ENCODE measurements at places on chromosomes 16 and 17.

DNA sequence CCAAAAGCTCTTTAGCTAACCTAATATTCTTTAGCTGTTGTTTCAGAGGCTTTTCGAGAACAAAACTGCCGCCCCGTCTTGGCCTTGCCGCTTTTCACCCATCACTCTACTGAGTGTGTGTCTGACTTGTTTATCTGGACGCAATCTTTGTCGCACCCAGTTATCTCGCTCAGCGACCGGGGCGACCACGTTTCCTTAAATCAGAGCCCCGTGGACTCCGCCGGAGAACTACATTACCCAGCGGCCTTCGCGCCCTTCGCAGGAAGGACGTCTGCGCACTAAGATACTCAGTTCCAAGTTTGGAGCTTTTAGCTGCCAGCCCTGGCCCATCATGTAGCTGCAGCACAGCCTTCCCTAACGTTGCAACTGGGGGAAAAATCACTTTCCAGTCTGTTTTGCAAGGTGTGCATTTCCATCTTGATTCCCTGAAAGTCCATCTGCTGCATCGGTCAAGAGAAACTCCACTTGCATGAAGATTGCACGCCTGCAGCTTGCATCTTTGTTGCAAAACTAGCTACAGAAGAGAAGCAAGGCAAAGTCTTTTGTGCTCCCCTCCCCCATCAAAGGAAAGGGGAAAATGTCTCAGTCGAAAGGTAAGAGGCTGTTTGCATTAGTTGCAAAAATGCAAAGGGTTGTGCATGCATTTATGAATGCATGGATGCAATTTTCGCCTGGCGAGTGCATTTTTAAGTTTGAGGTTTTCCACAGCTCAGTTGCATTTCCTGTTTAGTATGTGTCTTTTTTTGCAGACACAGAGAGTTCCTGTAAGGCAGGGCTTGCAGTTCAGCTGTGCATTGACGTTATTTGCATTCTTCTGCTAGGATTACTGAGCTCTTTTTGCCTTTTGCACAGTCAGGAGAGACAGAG, at the start of gene MAP2K6:
Gene MAP2K6, plus strand, starts transcription at position 290 of the 867 bp plus-strand sequence. Its CDS starts 288 bp downstream, at position 578.
- DNase-seq: no peak

GRCh38 chr17:82061047-82061925, 4.3 kb downstream of the DUS1L start:
- DNase-seq: no peak

DNA sequence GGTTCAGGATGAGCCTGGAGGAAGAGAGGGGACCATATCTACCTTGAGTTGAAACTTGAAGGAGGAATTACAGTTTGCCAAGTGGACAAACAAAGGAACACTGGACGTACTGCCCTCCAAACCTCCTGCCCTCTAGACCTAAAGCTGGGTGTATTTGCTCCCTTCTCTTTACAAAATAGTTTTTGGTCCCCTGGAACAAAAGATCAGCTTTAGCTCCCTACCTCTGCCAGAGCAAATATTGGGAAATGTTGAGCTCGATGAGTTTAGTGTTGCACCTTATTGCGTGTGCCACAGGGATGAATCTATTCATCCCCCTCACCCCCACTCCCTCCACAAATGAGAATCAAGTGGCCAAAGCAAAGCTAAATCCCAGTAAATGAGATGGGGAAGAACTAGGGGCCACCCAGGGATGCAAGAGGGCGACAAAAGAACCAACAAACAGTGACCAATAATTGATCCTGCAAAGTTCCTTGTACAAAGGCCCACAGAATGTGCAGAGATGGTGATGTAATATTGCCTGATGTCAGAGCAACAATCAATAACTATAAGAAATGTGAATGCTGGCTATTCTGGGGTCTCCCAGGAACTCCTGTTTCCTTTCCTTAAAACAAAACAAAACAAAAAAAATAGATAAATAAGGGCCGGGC, 17.2 kb upstream of the TAT start:
- no peak for DNase-seq

DNA sequence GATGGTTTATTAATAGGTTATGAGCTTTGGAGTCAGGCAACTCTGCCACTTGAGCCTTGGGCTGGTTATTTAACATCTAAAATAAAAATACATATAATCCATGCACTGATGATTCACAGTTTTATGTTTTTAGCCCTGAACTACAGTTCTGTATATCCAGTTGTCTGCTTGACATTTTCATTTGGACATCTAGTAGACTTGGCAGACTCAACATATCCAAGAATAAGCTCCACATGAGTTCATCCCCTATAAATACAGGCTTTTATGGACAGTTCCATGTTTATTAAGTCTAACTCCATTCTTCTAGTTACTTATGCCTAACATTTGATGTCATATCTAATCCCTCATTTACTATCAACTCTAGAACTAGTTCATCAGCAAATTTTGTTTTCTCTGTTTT, 174.2 kb downstream of the KIF2B start:
- no peak for DNase-seq

- no peak for DNase-seq
These were observed 4.7 kb downstream of the NOD2 start for GRCh38 chr16:50697881-50698767.

DNA sequence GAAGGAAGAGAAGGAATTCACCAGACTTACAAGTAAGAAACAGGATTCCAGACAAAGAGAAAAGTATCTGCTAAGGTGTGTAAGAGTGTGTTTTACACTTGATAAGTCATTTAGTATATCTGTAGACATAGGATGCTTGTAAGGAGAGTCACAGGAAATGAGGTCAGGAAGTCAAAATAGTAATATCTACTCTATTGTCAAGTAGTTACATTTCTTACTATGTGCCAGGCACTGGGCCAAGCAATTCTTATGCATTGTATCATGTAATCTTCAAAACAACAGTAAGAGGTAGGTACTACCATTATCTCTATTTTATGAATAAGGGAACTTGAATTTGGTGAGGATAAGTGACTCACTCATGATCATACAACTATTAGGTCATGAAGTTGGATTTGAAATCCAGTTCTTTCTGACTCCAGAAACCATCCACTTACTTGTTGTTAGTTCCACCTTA, 129.1 kb downstream of the SNX11 start:
- no peak for DNase-seq

DNA sequence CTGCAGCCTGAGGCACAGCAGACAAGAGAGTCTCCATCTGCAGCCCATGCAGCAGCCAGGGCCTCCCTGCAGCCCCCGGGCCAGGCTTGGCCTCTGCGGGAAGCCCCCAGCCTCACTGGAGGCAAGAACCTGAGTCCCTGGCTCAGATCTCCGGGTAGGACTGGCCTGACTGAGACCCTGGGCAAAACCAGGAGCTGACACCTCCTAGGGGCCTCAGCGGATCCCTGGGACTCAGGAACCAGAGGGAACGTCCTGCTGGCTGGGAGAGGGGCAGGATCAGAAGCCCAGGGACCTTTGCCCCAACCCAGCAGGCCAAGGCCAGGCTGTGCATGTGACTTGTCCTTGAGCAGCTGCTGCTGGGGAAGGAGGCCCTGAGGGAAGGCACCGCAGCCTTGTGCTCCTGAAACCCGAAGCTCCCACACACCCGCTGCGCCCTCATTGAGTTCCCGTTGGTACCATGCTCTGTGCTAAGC, 1.7 kb upstream of the PRSS21 start:
- no peak for DNase-seq

DNA sequence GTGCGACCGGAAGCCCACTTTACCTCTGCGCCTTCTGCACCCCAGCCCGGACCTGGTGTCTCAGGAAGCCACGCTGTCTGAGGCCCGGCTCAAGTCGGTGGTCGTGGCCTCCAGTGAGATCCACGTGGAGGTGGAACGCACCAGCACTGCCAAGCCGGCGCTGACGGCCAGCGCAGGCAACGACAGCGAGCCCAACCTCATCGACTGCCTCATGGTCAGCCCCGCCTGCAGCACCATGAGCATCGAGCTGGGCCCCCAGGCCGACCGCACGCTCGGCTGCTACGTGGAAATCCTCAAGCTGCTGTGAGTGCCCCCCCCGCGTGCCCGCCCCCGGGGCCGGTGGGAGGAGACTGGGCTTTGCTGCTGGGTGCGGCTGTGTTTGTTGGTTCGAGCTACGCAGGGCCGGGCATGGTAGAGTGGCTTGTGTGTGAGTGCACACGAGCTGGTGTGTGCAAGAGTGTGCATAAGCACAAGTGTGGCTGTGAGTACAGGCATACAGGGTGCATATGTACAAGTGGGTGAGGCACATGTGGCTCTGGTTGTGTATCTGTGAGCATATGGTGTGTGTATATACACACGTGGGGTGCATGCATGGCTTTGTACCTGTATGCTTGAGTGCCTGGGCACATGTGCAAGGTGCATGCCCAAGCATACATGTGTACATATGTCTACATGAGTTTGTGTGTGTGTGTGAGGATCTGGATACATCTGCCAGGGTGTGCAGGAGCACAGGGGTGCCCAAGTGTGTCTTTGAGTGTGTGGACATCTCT, 100.6 kb upstream of the PLCG2 start:
- no peak for DNase-seq

- DNase-seq: no peak
These were observed 6.9 kb downstream of the GAA start for GRCh38 chr17:80108036-80108971.

- no peak for DNase-seq
These were observed 44.4 kb downstream of the SLC6A4 start for GRCh38 chr17:30191072-30191471.

GRCh38 chr16:2038382-2039231, 9.0 kb downstream of the NTHL1 start:
- DNase-seq: no peak

GRCh38 chr16:47664653-47665325, 203.7 kb downstream of the PHKB start:
- DNase-seq: no peak

DNA sequence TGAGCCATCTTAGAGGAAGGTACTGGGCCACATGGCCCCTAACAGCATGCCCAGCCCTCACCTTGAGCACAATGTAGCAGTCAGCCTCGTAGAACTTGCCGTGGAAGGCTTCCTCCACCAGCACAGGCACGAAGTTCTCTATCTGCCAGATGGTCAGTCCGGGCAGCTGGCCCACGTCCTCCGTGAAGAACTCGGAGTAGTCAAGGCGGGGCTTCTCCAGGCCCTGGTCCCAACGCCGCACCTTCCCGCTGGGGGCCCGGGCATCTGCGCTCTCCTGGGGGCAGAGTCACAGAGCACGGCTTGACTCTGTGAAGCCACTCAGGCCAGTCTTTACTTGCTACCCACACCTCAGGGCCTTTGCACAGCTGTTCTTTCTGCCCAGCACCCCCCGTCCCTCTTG, 7.3 kb downstream of the FLII start:
- DNase-seq: no peak

- no peak for DNase-seq
These were observed 5.5 kb downstream of the CCL17 start for GRCh38 chr16:57409870-57410587.

DNA sequence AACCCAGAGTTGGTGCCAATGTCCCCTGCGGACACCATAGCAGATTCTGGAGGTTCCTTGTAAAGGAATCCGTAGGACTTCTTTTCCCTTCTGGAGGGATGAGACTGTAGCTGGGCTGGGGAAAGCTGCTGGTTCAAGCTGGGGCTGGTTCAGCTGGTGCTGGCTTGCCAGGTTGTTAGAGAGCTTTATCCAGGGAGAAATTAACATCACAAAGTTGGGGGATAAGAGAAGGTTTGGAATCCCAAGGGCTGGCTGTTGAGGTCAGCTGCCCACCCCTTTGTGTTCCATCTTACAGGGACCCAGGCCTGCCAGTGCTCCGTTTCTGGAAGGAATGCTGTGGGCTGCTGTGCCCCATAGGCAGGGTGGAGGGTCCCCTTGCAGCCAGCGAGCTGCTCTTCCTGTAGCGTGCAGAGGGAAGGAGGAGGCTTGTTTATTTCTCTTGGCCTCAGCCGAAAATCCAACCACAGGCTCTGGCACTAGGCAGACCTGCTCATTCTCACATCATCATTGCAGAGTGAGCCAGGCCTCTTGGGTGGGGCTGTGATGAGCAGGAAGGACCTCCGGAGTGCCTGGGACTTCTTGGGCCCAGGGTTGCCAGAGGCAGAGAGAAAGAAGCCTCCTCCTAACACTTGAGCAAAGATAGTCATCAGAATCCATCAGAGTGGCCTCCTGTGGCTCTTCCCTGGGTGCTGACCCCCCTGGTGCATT, 251.1 kb downstream of the SEC14L1 start:
- DNase-seq: no peak

- peak; percentile 67 for DNase-seq
These were observed at the start of gene PLCD3 for GRCh38 chr17:45132320-45132571. Gene PLCD3, minus strand, starts transcription at chr17:45132515. Its CDS starts 105 bp downstream, at chr17:45132410.

- no peak for DNase-seq
These were observed 647 bp downstream of the PRSS8 start for GRCh38 chr16:31134625-31135534.

GRCh38 chr16:87897521-87898505, 28.5 kb upstream of the SLC7A5 start:
- DNase-seq: no peak

GRCh38 chr16:57045694-57046381, 46.5 kb upstream of the CPNE2 start:
- no peak for DNase-seq

GRCh38 chr17:72118335-72119076, 2.3 kb upstream of the SOX9 start:
- no peak for DNase-seq

- DNase-seq: no peak
These were observed 544.9 kb downstream of the TOX3 start for GRCh38 chr16:52002026-52002425.

DNA sequence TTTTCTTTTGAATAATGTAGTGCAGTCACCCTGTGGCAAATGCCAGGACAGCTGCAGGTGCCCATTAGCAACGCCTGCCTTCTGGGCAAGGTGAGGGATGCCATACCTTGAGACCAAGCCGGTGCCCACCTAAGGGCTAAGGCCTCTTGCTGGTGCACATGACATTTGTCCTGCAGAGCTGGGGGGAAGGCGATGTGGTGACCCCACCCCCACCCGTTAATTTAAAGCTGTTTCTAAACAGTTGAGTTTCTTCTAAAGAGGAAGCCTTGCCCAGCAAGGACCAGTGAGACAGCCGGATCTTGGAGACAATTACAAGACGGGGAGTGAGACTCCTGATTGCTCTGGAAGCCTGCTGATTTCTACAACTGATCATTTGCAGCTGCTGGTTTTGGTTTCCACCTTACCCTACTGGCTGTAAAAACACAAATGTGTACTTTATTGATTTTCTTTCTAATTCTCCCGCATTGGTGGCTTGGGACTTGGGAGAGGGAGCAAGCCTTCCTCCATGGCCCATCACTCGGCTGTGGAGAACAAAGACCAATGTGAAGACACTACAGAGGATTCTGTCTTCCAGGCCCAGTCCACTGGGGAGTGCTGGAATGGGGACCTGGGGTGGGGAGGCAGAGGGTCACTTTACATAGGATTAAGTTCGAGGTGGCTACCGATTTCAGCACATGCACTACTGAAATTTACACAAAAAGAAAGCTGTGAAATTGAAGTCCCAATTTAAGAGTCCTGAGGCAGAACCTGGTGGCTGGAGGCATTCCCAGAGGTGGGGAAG, 2.7 kb downstream of the CDK5R1 start:
- DNase-seq: no peak

- DNase-seq: no peak
These were observed 8.3 kb downstream of the SLC35G3 start for GRCh38 chr17:35185849-35186248.

GRCh38 chr16:11977376-11978041, 975 bp downstream of the SNX29 start:
- DNase-seq: no peak

GRCh38 chr17:45341533-45342158, 24.8 kb upstream of the MAP3K14 start:
- no peak for DNase-seq
